ENCODE measurements at places on chromosomes 4 and X.

- DNase-seq = no peak
Measured at GRCh38 chr4:73705721-73706120, 34.6 kb upstream of the CXCL8 start.

DNA sequence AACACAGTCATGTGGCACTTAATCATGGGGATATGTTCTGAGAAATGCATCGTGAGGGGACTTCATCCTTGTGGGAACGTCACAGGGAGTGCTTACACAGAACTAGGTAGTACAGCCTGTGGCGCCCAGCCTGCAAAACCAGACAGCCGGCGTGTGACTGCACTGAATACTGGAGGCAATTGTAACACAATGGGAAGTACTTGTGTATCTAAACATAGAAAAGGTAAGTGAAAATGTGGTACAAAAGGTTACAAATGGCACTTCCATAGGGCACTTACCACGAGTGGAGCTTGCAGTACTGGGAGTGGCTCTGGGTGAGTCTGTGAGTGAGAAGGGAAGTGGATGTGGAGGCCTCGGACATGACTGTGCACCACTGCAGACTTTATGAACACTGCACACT lies 5.2 kb downstream of the TLR3 start:
- DNase-seq = no peak

DNA sequence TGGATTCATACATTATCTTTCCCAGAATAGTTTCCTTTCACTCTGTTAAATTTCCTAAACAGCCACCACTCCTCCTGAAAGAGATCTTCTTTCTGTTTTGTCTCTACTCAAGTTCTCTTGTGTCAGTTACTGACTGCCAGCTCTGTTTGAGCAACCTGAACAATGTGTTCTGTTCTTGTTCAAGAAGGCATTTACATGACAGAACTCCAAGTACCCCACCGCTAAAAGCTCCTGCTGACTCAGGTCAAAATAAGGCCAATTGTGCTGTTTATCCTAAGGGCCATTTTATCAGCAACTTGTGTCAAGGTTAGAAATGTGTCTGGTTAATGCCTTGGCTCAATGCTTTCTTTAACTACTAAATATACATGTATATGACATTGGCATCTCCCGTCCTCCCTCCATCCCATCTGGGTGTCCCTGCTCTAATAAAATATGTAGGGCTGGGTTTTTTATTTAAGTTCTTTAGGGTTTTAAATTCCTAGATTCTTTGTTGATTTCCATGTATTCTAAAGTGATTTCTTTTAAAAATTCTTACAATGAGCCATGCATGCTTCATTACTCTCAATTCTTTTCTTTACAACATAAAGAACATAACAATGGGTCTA lies 144.3 kb upstream of the PAQR3 start:
- DNase-seq = no peak

DNA sequence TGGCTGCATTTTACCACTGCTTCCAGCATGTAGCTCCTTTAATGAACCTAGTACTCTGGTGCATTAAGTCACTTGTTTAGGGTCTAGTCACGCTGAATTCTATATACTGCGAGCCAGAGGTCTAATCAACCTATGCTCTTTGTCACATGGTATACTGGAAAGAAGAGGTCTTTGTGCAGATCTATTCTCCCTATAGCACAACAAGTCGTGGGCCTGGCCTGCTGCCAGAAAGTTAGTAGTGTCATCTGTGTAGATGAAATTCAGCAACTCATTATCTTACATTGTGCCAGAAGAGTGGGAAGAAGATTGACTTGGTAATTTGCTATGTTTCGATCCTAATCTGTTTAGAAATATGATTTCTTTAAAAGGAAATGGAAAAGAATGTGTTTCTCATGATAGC lies 80.8 kb downstream of the AWAT2 start:
- DNase-seq = no peak

GRCh38 chrX:29671421-29671820 lies 543.9 kb upstream of the MAGEB2 start:
- no peak for DNase-seq

DNA sequence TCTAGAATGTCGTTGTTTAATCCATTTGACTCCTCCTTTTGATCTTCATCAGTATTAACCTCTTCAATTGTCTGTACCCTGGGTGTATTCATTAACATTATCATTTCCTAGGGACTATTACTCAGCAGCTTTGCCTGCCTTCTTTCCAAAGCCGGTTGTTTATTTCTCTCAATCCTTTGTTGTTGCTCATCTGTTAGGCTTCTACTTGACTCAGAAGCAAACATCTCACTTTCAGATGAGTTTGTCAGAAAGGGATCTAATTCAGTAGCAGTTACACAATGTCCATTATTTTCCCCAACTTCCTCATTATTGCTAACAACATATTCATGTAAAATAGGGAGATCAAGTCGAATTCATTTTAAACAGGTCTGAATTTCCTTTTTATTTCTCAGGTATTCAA lies 22.1 kb upstream of the HSD17B10 start:
- DNase-seq = no peak

GRCh38 chr4:30495251-30495650 lies 224.9 kb upstream of the PCDH7 start:
- no peak for DNase-seq

- DNase-seq = no peak
Measured at GRCh38 chrX:13638826-13639225, 14.1 kb upstream of the TCEANC start.

DNA sequence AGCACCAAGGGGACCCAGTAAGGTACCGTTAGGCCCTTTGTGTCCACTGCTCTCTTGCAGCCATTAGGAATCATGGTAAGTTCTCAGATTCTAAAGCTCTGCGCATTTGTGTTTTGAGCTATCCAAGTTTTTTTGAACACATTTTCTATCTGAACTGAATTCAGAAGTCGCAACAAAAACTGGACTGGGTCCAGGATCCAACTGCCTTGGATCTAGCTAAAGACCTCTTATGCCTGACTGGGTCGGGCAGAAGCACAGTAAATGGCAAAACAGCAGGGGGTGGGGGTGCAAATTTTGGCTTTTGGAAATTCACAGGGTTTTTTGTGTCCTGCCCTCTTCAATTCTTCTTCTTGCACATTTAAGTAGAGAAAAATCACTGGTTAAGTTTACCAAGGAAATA lies 30.0 kb downstream of the RCHY1 start:
- DNase-seq = no peak

DNA sequence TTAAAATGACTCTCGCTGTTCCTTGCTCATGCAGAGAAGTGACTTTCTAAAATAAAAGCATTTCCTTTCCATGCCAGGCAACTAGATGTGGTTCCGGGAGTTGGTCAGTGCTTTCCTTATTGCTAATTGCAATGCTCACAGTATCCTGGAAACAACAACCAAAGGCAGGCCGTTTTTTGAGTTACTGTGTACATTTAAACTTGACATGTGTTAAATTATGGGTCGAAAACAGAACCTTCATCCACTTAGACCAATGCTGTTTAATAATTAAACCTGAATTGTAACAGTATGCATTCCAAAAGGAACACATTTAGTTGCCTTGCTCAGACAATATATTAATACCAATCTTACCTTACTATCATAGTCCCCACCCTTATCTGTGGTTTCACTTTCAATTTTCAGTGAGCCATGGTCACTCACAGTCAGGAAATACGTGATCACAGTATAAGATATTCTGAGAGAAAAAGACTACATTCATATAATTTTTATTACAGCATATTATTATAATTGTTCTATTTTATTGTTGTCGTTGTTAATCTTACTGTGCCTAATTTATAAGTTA lies 102.6 kb downstream of the HS6ST2 start:
- no peak for DNase-seq

- no peak for DNase-seq
Measured at GRCh38 chrX:54788446-54788845, 9.6 kb downstream of the ITIH6 start.

DNA sequence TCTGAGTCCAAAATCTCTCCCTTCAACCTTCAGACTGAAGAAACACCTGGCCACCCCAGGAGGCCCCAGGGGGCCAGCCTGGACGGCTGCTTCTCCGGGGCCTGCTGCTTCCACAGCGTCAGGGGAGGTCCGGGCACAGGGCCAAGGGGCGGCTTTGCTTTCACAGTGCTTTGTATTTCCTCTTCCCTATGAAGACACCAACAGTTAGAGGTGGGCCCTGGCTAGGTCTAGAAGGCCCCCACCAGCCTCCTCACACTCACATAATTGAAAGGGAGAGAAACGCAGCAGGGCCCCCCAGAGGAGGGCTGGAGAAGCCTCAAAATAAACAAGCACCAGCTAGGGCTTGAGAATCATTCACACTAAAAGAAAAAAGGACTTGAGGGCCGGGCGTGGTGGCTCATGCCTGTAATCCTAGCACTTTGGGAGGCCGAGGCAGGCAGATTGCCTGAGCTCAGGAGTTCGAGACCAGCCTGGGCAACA lies 17.8 kb downstream of the SCD5 start:
- DNase-seq = peak; percentile 56

DNA sequence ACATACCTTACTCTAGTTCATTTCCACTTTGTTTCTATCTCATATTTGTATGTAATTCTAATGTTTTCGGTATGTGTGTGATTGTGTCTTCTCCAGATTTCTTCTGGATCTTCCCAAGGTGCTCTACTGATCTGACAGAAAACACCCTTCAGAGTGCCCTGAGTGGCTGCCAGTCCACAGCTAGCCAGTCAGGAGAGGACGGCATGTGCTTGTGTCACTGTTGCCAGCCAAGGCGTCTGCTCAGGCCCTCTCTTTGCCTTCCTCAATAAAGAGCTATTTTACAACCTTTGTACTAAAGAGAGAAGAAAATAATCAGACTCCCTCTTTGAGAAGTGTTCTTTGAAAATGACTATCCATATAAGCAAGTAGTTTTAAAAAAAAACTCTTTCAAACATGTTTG lies 29.0 kb downstream of the CD99L2 start:
- DNase-seq = no peak

DNA sequence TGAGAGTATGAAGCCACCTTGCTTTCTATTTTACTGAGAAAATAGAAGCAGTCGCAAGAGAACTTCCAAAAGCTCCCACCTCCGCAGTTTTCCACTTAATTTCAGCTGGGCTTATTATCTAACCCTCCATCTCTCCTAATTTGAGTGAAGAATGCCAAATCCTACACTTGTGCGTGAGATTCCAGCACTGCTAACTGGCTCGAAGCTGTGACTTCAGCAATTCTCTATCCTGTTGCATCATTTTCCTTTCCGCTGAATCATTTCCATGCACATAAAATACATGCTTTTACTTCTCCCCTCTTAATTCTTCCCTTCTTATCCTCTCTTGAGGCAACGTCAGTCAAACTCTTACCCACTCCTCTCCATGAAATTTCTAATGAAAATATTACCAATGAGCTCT lies 189.5 kb downstream of the GASK1B start:
- no peak for DNase-seq

DNA sequence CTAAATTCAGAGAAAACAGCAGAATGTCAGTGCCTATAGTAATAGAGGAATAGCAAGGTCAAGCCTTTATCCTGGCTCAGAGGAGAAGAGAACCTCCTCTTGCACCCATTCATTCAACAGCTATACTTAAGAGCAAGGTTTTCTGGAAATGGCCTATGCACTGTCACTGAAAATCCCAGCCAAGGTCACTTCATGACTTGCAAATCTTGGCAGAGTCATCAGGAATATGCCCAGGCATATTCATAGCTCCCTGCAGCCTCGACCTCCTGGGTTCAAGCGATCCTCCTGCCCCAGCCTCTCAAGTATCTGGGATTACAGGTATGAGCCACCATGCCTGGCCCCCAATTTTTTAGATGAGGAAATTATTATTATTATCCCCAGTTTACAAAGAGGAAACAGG lies 35.8 kb upstream of the NOCT start:
- DNase-seq = no peak

- DNase-seq = no peak
Measured at GRCh38 chr4:113701169-113701568, 60.4 kb downstream of the CAMK2D start.

DNA sequence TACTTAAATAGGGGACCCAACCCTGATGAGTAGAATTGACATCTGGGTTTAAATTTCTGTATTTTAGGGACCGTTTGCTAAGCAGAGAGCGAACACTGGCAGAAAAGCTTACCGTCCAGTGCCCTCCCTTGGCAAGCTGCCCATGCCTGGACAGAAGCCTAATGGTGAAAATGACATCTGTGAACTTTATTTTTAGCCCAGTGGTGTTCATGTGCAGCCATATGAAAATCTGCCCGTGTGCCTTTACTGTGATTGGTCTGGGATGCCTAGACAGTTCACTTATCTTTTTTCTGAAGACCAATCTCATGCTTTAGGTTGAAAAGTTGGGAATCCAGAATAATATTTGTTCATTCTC lies 1.1 kb downstream of the STBD1 start:
- no peak for DNase-seq

DNA sequence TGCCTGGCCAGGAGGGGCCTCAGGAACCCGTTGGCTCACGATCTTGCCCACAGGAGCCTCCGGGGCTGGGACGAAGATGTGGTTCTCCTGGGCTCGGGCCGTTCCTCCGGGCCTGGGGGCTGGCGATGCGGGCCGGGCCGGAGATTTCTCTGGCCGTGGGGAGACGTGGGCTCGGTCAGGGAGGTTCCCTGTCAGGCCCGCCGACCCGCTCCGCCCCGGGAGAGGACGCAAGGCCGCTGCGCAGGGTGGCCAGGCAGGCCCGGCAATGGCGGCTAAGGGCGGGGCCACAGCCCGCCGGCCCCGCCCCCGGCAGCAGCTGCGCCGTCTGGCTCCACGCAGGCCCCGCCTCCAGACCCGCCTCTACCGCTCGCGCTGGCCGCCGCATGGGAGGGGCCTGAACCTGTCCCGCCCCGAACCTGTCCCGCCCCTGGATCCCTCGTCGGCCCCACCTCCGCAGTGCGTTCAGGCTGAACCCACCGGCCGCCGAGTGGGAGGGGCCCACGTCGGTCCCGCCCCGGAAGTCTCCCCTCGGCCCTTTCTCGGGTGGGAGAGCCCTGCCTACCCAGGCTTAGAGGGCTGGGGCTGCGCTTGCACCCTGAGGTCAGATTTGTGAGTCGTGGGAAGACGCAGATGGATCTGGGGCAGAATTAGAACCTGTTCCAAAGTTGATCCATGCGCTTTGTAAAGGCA lies at the start of gene FAM3A:
Gene FAM3A, minus strand, starts transcription at position 267 of the 690 bp plus-strand sequence. CDS start 460 bp downstream, outside the sequence.
- DNase-seq = peak; percentile 95

GRCh38 chr4:139265654-139266053 lies 14.4 kb downstream of the MGARP start:
- DNase-seq = no peak

GRCh38 chr4:173536808-173537429 lies 6.9 kb upstream of the HAND2 start:
- DNase-seq = no peak

DNA sequence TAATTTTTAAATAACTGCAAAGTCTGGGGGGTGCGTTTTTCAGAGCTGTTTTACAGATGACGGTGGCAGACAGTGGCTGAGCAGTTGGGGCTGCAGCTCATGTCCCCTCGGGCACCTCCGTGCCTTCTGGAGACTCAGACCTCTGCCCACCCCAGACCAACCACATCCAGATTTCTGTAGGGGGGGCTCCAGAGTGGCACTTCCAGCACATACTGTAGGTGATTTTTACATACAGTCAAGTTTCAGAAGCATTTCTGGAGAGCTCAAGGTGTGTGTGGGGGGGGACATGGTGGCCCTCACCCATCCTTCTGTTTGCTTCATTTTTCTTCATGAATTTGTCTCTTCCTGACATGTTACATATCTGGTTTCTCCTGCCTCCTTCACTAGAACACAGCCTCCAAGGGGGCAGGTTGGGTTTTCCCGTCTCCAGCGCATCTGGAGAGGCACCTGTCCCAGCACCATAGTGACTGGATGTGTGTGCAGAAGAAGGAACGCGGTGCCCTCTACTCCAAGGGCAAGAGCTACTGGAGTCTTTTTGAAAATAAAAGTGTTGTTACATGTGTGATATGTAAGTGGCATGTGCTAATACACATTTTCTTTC lies 37.5 kb downstream of the TMEM271 start:
- no peak for DNase-seq
